ENCODE measurements at places on chromosomes 12 and 14. TPM values are rescaled to one million over a fixed set of nuclear protein-coding genes. Genes with fewer than 3 reads are reported as not detected.

DNA sequence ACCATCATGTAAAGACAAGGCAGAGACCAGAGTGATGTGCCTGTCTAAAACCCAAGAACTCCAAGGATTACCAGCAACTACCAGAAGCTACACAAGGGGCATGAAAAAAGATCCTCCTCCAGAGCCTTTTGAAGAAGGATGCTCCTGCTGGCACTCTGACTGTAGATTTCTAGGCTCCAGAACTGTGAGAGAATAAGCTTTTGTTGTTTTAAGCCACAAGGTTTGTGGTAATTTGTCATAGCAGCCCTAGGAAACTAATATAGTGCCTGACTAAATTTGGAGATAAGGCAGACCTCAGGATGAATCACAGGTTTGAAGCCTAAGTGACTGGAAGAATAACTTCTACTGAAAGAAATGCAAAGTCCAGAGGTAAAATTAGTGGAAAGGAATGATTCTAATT lies 132.9 kb downstream of the CEP83 start:
- DNase-seq, result no peak

The OVCH1 gene
- 0.90 TPM for total RNA-seq

GRCh38 chr12:98418357-98419075 lies 96.9 kb upstream of the TMPO start:
- no peak for DNase-seq

The IL31 gene
- not detected for total RNA-seq

The CCDC197 gene
- not detected for total RNA-seq

DNA sequence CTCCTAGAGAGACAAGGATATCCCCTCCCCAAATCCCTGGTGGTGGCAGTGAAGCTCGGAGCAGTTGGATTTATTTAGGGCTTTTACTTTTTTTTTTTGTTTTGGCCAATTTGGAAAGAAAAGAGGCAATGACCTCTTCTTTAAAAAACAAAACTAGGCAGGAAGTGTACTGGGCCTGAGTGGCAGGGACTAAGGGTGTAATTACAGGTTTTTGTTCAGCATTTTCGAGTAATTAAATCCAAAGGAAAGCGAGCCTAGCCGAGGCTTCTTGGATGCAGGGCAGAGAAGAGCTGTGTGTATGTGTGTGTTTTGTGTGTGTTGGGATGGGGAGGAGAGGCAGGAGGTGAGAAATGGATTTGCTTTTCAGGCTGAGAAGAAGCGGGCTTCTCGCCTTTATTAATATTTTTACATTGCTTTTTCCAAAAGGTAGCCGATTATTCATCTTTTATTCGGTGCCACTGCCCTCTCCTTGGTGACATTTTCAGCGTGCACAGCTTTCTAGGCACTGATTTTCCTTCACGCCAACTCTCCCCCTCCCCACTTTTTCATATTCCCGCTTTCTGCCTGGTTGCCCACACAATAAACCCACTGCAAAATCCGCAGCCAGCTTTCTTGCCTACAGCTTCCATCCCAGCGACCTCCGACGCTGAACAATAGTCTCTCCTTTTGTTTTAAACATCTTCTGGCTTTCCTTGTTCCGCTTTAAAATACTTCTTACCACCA lies 8.9 kb upstream of the IRF2BPL start:
- DNase-seq, result no peak

- DNase-seq, result no peak
These were observed 57.8 kb upstream of the ZDHHC17 start for GRCh38 chr12:76706101-76706500.

The NACA gene
- total RNA-seq, result 717 TPM

The SPIC gene
- total RNA-seq, result not detected
